Sigmoid colon (tissue), 7 donors: ENCODE measurements at places on chromosomes 5 and 9. TPM values are rescaled to one million over a fixed set of nuclear protein-coding genes. Genes with fewer than 3 reads are reported as not detected.

Gene GABRA1
- total RNA-seq = not detected

Gene SLC25A2
- 0.81 TPM for total RNA-seq

Gene CDKN2B
- 4.2 TPM for total RNA-seq

Gene UNC13B
- 14.6 TPM for total RNA-seq

DNA sequence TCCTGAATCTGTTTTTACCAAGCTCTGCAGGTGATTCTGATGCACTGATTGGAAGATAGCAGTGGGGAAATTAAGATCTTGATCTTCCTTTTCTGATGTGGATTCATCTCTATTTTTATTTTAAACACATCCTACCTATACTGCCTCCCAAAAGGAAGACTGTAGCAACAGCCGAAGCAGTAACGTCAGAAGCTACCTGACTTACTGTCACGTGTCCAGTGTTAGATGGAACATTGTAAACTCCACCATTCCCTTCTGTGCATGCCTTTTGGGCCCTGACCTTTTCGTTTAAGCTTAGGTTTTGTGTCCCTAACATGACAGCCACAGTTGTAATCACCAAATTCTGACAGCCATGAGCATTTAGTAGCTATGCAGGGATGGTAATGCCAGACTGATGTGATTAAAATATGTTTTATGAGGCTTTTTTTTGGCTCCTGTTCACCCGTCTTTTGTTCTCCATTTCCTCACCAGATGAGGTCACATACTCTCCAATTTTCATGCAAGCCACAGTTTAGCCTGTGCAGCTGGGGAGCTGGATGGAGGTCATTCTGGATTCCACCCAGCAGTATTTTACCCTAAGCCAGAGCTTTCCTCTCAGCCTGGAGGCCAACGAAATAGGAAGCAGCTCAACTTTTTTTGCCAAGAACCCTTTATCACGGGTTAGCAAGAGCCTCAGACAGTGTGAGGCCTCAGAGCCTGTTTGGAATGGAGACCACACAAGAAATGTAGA lies 15.6 kb upstream of the FOXD1 start:
- no peaks in the 10 kb centered on the region for H3K27me3 ChIP-seq
- no peak overlapping the region for H3K4me3 ChIP-seq
- no peak overlapping the region for H3K27ac ChIP-seq
- DNase-seq = no peak
- no peaks in the 10 kb centered on the region for H3K36me3 ChIP-seq

GRCh38 chr5:3827624-3828023 lies 232.0 kb downstream of the IRX1 start:
- H3K27me3 ChIP-seq = no peaks in the 10 kb centered on the region
- H3K4me1 ChIP-seq = peaks cover 10% of the 10 kb centered on the region
- no peak overlapping the region for H3K4me3 ChIP-seq
- no peak for DNase-seq

GRCh38 chr5:1396293-1396816 lies 48.9 kb downstream of the SLC6A3 start:
- DNase-seq = no peak
- H3K4me3 ChIP-seq = no peak overlapping the region
- no peaks in the 10 kb centered on the region for H3K36me3 ChIP-seq
- H3K4me1 ChIP-seq = no peaks in the 10 kb centered on the region
- peaks cover 27% of the 10 kb centered on the region for H3K27me3 ChIP-seq

DNA sequence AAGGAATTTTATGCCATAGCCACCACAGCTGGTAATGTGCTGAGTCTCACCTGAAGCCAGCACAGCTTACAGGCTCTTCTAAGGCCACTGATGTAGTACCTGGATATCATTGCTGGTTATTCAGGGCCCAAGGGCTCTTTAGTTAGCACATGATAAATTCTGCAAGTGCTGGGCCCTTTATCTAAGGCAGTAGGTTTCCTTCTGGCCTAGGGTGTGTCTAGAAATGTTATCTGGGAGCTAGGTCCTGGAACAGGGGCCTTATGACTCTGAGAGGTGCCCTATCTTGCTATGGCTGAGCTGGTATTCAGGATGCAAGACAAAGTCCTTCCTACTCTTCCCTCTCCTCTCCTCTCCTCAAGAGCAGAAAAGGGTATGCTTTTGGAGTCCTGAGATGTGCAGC lies 1424.5 kb upstream of the NUDT12 start:
- no peak overlapping the region for H3K27ac ChIP-seq
- DNase-seq = no peak
- no peaks in the 10 kb centered on the region for H3K4me1 ChIP-seq
- H3K36me3 ChIP-seq = no peaks in the 10 kb centered on the region

DNA sequence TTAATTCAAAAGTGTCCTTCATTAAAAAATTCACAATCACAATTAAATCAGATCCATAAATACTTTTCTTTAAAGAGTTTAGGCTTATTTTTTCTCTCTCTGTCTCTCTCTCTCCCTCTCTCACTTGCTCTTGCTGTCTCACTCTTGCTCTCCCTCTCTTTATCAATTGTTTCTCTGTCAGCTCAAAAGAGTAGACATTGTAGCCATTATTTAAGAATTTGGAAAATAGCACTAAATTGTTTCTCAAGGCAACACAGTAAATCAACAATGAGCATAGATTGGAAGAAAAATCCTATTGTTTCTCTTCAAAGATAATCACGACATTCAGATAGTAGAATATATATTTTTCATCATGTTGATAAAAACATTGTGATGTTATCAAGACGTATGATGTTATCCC lies 1114.0 kb downstream of the PTPRD start:
- no peaks in the 10 kb centered on the region for H3K4me1 ChIP-seq
- H3K36me3 ChIP-seq = no peaks in the 10 kb centered on the region
- no peaks in the 10 kb centered on the region for H3K27me3 ChIP-seq

GRCh38 chr5:132822650-132823480 lies 7.6 kb downstream of the SHROOM1 start:
- H3K36me3 ChIP-seq = no peaks in the 10 kb centered on the region
- peak overlapping the region; percentile 41 for H3K4me3 ChIP-seq
- H3K4me1 ChIP-seq = peaks cover 26% of the 10 kb centered on the region
- H3K27ac ChIP-seq = no peak overlapping the region

- no peak overlapping the region for H3K27ac ChIP-seq
- H3K36me3 ChIP-seq = no peaks in the 10 kb centered on the region
- no peaks in the 10 kb centered on the region for H3K27me3 ChIP-seq
Measured at GRCh38 chr5:2729189-2729588, 22.3 kb downstream of the IRX2 start.

DNA sequence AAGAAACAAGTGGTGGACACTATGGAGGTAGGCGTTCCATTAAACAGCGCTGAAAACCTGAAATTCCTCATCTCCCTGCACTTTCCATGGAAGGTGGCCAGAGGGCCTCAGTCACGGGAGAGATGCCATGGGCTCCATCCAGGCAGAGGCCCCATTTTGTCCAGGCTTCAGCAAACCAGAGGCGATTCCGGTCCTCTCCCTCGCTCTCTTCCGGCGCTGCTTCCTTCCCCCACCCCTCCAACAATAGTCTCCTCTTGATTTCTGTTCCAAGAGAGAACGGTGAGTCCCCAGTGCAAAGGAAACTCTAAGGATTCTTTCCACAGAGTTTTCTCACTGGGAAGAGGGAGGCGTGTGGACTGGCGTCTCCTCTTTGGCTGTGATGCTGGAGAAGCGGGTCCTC lies 7.5 kb downstream of the ZNF366 start:
- peaks cover 26% of the 10 kb centered on the region for H3K4me1 ChIP-seq
- H3K27me3 ChIP-seq = no peaks in the 10 kb centered on the region
- H3K36me3 ChIP-seq = no peaks in the 10 kb centered on the region
- H3K27ac ChIP-seq = peak overlapping the region; percentile 19
- DNase-seq = no peak
